ENCODE measurements at places on chromosomes 6 and 20.
A peak's percentile ranks its signal among the peaks of the same experiment; 100 is the strongest.

DNA sequence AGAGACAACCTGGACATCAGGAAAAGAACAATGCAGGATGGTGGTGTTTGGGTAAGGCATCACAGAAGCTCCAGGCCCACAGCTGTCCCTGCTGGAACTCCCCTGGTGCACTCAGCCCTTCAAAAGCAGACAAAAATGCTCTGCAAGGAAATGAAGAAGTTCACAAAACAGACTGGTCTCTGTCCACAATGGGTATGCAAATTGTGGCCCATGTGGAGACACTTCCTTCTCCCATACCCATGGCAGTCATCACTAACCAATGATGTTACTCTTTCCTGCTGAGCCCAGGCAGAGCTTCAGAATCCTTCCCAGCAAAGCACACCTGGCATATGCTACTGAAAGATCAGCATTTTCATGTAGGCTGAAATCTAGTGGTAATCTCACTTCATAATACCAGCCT is 42.6 kb upstream of the PXDC1 start:
- no peak for DNase-seq

DNA sequence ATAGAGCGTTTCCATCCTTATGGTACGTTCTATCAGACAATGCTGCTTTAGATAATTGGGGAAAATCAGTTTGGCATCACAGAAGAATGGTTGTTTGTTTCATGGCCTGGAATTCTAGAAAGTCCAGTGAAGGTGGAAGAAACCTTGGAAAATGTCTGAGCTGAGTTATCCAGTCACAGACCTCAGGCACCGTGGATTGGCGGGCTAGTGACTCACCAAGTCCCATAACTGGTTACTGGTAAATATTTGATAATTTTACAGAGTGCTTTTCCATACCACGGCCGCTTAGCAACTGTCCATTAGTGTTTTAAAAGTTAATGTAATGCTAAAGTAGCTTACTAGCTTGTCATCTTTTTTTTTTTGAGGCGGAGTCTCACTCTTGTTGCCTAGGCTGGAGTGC is 99.4 kb downstream of the SLC35B3 start:
- no peak for DNase-seq

DNA sequence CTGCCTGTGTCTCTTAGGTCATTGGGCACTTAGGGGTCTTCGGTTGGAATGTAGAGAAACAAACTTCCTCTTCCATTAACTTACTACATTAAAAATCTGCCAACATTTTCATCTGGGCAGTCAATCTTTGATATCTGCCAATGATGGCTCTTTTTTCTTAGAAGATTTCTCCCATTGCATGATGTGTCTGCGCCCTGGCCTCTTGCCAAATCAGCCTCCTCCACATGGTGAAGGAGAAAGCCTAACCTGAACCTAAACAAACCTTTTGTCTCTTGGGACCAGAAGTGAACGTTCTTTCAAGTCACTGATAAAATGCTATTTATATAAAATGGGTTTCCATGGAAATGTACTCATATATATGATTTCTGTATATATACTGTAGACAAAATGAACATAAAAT is 998.9 kb upstream of the GJE1 start:
- no peak for DNase-seq

DNA sequence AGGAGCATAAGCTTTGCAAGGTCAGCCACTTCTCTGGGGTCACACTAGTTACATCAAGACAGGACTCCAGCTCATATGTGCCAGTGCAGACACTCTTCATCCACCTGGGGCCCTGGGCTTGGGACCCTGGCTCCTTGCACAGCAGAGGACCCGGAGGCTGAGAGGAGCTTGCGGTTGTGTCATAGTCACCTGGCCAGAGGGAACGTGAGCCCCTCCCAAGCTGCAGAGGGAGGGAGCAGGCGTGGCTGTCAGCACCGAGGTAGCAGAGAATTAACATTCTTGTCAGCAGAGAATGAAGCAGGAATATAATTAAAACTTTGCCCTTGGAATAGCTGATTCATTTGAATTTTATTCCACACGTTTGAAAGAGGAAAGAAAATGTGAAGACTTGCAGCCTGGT is 36.8 kb downstream of the BCAS4 start:
- DNase-seq = no peak

DNA sequence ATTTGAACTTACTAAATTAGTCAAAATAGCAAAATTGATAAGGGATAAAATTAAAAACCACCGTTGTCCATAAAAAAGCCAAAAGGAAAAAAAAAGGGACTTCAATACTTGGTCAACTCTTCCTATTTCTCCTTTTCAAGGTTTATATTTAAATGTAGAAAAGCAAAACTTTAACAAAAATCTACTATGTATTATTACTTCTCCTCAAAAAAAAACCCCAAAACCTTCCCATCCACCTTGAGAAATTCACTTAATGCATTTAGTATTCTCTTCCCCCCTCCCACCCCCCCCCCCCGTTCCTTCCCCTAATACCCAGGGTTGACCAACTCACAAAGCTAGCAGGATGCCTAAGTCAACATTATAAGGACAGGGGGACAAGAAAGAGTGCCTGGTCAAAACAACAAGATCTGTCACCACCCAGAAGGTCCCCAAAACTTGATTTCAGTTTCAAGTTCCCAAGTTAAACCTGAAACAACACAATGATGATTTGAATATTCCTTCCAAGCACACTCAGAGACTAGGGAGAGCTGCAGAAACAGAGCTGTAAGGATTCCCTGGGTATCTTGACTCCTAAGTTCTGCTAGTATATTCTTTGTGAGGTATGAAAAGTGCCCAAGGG is 14.6 kb downstream of the GMDS start:
- no peak for DNase-seq

DNA sequence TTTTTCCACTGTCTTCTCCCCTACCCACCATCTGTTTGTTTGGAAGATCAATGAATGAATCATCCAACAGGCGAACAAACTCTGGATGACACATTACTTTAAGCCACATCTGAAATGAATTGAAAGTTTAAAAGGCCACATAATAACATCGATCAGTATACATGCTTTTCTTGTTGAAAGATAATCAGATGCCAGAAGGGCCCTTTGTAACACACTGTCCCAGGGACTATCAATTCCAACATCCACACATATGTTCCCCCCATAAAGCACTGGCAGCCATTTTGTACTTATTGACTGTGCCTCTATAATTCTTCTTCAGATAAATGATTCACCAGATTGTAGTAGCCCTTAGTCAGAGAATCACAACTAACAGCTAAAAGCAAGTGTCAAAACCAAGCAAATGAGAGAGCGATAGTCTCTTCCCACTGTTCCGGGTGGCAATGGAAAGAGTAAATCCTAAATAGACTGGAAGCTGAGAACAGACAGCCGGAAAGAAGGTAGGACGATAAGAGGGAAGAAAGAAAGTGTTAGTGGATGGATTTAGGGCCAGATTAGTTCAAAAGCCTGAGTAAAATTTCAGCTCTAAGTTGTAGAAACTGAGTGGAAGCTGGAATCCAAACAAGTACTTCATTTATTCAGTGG is 184.9 kb upstream of the TENT5A start:
- DNase-seq = no peak

- DNase-seq = no peak
These were observed 97.1 kb upstream of the KCNK16 start for GRCh38 chr6:39419607-39420006.

GRCh38 chr6:74063391-74063790 is 367.4 kb downstream of the CD109 start:
- DNase-seq = no peak

GRCh38 chr6:118902726-118903125 is 8.8 kb downstream of the ASF1A start:
- DNase-seq = no peak

DNA sequence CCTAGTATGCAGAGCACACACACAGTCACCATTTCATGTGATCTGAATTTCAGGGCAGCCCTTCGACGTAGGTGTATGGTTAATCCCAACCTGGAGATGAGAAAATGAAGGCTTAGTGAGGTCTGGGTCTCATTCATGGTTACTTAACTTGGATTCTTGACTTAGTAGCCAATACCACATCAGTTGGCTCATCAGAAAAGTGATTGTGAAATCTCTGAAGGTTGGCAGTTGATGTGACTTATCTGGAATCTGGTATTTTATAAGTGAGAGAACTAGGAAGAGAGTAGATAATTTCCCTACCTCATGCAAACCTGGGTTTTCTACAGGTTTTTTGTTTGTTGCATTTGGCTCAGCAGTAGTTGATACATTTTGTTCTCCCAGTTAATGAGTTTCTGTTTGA is 123.7 kb downstream of the CCDC170 start:
- no peak for DNase-seq

GRCh38 chr6:168157272-168158212 is 78.5 kb upstream of the FRMD1 start:
- DNase-seq = no peak

DNA sequence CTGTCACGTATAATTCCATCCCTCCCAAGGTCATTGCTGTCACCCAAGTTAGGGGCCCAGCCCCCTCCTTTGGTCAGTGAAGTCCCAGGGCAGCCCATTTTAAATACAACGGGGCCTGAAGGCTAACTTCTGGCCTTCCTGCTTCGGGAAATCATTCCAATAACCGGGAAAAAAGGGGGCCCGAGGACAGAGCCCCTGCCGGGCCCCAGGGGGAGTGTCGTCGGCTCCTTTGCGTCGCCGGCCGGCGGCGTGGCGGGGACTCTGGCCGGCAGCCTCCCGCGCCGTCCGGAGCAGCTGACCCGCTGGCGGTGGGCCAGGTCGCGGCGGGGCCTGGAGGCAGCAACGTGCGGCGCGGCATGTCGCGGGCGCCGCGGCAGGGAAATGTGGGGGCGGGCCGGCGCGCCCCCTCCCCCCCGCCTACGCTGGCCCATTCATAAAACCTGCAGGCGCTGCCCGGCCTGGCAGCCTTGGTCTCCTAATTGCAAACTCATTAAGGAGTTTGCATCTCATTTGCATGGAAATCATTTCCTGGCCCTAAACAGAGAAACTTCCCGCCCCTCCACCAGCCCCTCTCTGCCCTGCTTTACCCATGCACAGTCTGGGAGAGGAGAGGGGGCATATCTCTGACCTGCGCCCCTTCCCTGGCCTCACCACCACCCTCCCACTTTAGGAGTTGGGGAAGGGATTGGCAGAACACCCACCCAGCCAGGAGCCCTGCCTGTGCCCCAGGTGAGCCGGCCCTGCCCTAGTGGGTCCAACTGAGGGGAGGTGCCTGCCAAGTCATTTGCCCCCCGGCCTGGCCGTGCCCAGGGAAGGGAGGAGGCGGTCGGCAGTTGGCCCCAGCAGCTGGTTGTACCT is 50.7 kb downstream of the MRPL14 start:
- no peak for DNase-seq

DNA sequence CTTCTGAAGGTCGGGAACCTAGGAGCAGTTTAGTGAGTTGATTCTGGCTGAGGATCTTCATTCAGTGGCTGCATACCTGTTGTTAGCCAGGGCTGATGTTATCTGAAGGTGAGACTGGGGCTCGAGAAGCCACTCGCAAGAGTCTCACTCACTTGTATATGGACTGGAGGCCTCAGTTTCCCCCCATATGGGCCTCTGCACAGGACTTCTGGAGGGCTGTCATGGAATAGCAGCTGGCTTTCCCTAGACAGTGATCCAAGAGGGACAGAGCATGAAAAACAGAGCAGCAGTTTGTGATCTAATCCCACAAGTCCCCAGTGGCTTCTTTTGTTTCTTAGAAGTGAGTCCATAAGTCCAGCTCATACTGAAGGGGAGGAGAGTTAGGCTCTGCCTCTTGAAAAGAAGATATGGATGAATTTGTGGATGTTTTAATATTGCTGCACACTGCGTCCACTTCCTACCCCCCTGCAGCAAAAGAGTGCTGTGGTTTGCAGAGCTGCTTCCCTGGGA is 623.4 kb downstream of the CDH26 start:
- DNase-seq = no peak

DNA sequence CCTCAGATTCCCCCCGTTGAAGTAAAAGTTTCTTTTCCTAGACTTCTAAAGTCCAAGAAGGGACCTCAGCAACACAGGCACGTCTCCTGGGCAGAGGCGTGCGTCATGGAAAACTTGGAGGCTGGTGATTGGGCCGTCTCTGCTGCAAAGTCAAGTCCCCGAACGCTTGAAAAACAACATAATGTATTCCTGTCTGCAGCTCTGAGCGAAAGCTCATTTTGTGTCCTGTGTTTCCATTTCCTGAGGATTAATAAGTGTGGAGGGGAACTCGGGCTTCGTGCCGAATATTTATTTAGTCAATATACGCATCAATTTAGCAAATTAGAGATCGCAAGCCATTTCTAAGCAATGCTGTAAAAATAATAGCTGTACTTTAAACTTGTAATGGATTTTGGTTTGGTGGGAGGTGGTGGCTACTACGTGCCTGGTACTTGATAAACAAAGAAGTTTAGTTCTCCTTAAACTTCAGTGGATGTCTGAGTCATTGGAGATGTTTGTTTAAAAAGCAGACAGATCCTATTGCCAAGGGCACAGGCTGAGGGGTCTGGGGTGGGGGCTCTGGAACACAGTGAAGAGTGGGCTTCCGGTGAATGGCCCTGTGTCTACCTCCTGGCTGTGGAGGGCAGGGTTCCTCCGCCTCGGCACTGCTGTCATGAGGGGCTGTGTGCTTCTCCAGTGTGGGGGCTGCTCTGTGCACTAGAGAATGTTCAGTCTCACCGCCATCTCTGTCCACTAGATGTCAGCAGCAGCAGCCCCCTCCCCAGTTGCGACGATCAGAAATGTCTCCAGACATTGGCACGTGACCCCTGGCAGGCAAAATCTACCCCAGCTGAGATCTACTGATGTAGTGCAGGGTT is 21.8 kb downstream of the PCK1 start:
- DNase-seq = peak; percentile 41

DNA sequence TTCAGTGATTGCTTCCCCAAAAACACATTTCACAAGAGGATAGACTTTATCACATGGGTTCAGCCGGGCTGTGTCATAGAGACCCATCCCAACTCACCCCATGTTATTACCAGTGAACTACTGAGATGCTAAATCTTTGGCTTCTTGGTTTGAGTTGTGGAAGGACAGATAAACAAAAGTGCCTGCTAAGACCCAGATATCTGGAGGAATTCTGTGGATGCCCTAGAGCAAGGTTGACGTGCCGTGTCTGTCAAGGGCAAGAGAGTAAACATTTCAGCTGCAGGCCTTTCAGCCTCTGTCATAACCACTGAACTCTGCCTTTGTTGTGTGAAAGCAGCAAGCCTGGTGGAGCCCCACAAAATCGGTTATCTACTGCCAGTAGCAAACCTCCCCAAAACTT is 11.2 kb upstream of the THBD start:
- no peak for DNase-seq

DNA sequence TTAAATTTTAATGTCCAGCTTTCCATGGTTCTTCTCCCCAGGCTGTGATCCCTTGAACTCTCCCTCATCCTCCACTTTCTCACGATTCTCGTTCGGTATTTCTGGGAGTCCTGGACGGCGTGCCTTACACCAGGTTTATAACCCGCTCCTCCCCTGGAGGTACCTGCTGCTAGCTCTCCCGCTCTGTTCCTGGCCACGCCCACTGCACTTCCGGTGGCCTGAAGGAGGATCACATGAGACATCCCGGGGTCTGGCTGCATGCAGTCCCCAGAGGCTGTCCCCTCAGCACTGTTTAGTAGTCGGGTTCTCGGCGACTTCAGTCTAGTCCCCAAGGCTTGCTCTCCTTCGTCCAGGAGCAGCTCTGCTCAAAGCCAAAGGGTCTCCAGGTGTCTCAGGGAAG is 28.4 kb upstream of the GCLC start:
- no peak for DNase-seq

GRCh38 chr6:11727998-11728961 is 50.3 kb downstream of the ADTRP start:
- DNase-seq = no peak

Measured in brain pericyte (primary cell).